CD4-positive, alpha-beta T cell treated with Interleukin-6 for 4 hours (primary cell): ENCODE measurements at places on chromosomes 16 and 17.

DNA sequence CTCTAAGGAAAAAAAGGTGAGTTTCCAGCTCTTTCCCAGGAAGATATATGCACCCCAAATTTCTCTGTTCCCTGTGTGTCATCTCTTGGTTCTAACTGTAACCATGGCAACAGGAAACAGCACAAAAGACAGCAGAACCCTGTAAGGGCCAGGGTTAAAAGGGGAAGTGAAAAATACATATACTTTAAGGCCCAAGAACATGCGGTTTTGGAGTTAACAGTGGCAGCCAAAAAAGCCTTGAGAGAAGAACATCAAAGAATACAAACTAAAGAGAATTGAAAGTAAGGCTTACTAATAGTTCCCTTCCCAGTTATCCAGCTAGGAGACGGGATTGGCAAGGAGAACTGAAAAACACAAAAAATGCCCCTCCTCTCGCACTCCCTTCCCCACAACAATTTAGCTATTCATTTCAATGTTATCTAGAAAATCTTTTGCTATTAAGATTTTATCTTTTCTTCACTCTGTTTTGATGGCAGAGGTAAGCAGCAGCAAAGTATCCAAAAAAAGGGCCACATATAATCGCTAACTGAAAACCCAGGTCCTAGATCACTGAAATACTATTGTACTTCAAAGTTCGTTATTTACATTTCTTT is 1.5 kb downstream of the SPOP start:
- DNase-seq, result peak; percentile 44

DNA sequence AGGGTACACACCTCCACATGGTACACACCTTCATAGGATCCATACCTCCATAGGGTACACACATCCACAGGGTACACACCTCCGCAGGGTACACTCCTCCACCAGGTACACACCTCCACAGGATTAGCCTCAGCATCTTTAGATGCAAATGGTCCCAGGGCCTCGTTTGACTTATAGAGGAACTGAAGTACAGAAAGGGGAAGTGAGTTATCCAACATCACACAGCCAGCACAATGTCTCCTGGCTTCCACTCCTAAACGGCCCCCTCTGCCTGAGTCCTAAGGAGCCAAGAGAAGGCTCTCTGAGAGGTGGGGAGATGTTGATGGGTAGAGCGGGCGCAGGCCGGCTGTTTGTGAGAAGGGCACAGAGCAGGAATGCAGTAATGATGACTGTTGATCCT is 12.0 kb downstream of the FOXN1 start:
- no peak for DNase-seq

DNA sequence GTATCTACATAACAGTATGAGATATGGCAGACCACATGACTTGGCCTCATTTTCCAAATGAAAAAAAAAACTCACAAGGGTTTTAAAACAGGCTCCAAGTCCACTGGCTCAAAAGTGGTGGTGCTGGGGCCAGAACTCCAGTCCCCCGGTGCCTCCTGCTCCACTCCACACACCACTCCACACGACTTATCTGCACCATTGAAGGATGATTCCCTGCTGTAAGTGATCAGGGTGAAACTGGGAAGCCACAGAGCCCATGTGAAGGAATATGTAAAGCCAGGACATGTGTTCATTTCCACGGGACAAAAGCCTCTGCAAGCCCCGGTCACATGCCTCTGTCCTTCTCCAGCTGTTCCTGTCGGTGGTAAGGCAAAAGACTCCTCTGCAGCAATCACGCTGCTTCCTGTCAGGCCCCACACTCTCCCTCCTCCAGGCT is 97.2 kb downstream of the ZNF18 start:
- no peak for DNase-seq

- DNase-seq, result no peak
Observed at GRCh38 chr16:78257376-78257728, 157.9 kb downstream of the WWOX start.

GRCh38 chr17:48800626-48801217 is 16.3 kb downstream of the TTLL6 start:
- no peak for DNase-seq

DNA sequence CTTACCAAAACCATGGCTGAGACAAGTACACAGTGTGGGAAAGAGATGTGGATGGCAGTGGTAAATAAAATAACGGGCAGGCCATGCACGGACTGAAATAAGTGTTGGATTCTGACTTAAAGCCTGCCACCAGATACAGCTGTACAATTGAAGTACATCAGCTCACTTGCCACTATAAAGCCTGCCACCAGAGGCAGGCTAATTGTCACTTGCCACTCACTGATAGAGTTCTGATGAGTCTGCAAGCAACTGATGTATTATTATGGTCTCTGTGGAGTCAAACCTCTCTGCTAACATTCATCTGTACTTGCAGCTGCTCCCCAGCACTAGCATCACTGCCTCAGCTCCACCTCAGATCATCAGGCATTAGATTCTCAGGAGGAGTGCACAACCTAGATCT is 93.0 kb downstream of the CYTH1 start:
- DNase-seq, result no peak

- DNase-seq, result no peak
Observed at GRCh38 chr16:65002265-65002664, 119.6 kb downstream of the CDH11 start.

GRCh38 chr17:81814748-81815645 is 11.0 kb downstream of the GCGR start:
- DNase-seq, result no peak

GRCh38 chr16:21338537-21339268 is 60.6 kb upstream of the CRYM start:
- no peak for DNase-seq

- no peak for DNase-seq
Observed at GRCh38 chr17:12736526-12736925, 52.8 kb upstream of the ARHGAP44 start.

DNA sequence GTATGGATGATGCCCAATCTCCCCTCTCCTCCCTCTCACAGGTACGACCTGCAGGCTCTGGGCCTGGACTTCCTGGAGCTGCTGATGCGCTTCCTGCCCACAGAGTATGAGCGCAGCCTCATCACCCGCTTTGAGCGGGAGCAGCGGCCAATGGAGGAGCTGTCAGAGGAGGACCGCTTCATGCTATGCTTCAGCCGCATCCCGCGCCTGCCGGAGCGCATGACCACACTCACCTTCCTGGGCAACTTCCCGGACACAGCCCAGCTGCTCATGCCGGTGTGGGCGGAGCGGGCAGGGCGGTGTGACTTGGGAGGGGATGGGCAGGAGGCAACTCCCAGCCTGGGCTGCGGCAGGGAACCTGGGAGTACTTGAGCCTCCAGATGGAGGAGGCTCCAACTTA is 18.1 kb downstream of the SPATA32 start:
- DNase-seq, result no peak

DNA sequence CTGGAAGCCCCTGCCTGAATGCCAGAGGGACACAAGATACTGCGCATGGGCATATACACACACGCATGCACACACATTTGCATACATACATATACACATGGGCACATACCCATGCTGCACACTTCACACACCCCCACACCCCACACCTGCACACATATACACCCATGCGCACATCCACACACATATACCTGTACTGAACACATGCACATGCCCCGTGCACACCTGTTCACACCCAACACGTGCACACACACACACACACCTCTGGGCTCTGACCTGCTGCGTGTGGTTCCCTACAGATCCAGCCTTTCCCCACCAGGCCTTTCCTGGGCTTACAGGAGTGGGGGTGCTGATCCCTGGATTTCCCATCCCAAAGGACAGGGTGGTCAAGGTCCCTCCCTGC is 6.3 kb downstream of the SPPL2C start:
- no peak for DNase-seq

DNA sequence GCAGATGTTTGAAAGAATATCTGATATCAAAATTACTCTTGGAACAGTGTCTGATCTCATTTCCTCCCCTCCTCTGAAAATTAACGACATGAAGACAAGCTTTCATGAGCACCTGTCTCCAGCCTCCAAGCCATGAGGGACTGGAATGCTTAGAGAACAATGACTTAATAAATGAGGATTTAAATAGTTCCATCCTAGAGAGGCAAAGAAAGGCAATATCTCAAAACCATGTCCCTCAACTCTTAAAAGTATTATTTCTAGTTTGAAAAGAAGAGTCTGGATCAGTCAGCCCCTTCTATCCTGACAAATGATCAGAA is 137.5 kb downstream of the ANKFN1 start:
- DNase-seq, result no peak

- no peak for DNase-seq
Observed at GRCh38 chr17:64154717-64155116, 24.8 kb upstream of the ERN1 start.

DNA sequence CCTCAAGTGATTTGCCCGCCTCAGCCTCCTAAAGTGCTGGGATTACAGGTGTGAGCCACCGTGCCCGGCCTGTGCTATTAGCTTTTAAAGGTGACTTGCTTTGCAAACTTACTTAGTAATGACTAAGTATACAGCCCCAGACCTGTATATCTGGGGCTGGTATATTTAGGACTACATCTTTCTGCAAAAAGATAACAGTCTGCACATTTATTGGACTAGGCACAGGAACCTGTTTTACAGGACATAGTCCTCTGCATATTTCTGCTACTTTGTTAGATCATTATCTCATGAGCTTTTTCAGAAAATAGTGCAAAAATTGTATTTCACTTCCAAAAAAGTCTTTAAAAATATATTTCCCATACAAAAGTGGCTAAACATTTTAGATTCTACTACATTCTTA is 1.3 kb downstream of the KRT24 start:
- DNase-seq, result no peak

DNA sequence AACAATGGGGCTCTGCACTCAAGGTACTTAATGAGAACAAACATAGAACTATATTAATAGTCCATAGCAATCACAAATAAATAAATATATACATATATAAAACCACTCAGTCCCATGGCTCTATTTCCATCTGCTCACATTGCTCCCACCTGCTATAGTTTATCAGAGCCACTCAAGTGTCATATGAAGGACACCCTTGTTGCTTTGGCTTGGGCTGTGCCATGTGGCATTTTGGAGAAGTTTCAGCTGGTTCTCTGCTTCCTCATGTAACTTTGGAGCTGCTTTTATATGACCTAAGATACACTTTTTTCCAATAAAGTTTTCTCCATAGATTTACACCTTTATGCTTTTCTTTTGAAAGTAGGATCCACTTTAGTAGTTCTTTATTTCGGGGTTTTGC is 126.4 kb downstream of the KCNJ2 start:
- DNase-seq, result no peak

DNA sequence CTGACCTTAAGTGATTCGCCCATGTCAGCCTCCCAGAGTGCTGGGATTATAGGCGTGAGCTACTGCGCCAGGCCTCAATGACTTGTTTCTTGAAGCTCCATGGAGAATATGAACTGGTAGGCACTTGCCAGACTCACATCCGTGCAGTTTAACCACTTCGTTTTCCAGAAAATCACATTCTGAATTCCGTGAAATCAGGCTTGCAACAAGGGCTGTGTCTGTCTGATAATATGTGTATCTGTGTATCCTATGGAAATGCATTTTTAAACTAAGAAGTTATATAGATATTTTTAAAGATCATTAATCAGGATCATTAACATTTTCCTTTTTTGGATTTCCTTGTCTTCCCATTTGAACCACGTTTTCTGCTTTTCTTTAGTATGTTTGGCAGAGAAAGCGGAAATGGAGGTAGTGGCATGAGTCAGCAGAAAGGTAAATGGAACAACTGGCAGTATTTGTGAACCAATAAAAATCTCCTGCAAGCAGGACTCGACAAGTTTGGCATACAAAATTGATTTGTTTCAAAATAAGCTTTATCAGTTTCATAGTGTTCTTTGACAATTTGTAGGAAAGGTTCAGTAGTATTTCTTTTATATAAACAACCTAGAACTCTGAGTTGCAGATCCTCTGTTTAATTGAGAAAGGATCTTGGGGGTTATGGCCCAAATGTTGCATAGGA is 33.0 kb downstream of the USP10 start:
- no peak for DNase-seq

DNA sequence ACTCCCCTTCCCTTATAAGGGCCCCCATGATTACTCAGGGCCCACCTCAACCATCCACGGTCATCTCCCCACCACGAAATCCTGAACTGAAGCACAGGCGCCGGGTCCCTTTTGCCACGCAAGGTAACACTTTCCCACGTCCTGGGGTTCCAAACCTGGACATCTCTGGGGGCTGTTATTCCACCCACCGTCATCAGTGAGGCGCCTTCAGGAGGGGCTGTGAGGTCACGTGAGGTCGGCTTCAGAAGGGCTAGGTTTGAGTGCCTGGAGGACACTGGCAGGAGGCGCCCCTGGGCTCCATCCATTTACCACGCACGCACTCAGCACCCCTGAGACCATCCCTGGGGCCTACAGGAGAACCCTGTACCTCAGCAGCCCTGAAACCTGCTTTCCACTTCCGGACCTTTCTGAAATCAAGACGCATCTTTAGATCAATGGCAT is 4.1 kb downstream of the CD2BP2 start:
- DNase-seq, result no peak

DNA sequence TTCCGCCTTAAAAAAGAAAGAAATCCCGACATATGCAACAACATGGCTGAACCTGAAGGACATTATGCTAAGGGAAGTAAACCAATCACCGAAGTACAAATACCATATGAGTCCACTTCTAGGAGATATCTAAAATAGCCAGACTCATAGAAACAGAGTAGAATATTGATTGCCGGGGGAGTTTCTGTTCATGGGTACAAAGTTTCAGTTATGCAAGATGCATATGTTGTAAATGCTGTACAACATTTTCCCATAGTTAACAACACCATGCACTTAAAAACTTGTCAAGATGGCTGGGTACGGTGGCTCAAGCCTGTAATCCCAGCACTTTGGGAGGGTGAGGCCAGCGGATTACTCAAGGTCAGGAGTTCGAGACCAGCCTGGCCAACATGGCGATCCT is 251.5 kb upstream of the EEF2KMT start:
- DNase-seq, result no peak

- DNase-seq, result no peak
Observed at GRCh38 chr16:21997697-21998480, 3.0 kb downstream of the PDZD9 start.

DNA sequence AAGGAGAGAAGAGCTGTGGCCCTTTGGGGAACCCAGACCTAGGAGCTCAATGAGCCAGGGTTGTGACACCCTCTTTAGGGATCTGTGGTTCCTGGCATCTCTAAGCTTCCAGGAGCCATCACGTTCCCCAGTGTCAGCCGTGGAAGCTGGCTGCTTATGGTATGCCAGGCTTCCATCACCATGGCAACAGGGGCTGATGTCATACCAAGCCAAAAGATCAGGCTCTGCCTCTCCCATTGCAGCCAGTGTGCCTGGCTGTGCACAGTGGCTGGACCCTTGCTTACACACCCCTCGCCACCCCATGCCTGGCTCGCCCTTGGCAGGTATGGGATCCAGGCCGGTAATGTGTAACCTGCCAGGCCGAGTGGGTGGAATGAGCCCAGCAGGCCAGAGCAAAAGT is 91.1 kb downstream of the SSH2 start:
- no peak for DNase-seq

- DNase-seq, result no peak
Observed at GRCh38 chr17:39236450-39236927, 10.7 kb upstream of the STAC2 start.

- DNase-seq, result no peak
Observed at GRCh38 chr17:34532281-34533065, 46.9 kb upstream of the TMEM132E start.

- DNase-seq, result no peak
Observed at GRCh38 chr16:10226141-10226986, 44.1 kb upstream of the GRIN2A start.

- no peak for DNase-seq
Observed at GRCh38 chr17:17860766-17861107, 24.0 kb upstream of the SREBF1 start.

GRCh38 chr17:73625991-73626673 is 18.1 kb downstream of the SDK2 start:
- no peak for DNase-seq

GRCh38 chr16:31880322-31880979 is 6.8 kb downstream of the ZNF267 start:
- DNase-seq, result peak; percentile 53
